Hepatocyte (in vitro differentiated cells): ENCODE measurements at places on chromosomes 7 and 10. TPM values are rescaled to one million over a fixed set of nuclear protein-coding genes. Genes with fewer than 3 reads are reported as not detected.

DNA sequence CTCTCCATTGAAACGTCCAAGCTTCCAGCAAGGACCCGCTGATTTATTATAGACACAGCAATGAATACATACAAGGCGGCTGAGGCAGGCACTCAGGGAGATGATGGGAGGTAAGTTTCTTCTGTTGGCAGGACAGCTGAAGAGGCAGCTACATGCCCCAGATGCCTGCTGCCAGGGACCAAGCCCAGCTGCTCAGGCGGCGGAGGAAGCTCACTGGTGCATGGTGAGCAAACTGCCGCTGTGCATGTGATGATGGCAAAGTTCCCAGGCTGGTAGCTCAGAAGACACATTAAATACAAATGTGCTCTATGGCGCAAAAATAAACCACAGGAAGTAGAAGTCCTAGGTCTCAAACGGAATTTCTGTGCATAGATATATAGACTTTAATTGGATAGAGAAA is 2.3 kb downstream of the DNTT start:
- DNase-seq = no peak

DNA sequence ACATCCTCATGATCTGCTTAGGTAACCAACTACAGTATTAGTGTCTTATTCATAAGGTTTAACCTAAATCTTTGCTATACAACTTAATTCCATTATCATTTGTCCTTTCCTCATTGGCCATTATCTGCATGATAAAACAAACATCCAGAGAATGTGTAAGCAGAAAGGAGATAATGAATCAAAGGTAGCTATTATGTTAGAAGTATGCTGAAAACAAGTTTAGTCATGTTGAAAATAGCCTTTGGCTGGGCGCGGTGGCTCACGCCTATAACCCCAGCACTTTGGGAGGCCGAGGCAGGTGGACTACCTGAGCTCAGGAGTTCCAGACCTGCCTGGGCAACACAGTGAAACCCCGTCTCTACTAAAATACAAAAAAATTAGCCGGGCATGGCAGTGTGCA is 78.2 kb downstream of the NT5C2 start:
- DNase-seq = no peak

DNA sequence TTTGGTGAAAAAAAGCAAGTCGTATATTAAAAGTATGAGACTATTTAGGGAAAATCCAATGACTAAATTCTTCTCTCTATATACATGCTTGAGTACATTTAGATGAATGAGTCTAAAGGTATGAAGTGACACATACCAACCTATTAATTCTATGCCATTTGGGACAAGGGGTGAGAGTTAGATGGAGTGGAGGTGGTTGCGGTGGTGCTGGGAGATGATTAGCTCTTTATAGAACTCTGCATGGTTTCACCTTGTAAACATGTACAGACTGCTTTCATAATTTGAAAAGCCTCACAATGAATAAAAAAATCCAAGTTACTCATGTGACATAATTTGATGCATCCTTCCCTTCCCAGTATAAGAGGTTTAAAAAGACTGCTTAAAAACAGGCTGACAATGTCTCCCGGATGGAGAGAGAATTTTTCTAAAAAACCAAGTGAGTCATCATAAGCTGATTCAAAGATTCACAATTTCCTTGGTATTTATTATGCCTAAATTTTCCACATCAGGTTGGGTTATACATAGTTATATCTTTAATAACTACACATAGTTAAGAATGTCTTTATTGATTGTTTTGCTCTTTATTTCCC is 572.8 kb downstream of the REEP3 start:
- no peak for DNase-seq

IFIT1B gene
- total RNA-seq = not detected in 2 replicates

DNA sequence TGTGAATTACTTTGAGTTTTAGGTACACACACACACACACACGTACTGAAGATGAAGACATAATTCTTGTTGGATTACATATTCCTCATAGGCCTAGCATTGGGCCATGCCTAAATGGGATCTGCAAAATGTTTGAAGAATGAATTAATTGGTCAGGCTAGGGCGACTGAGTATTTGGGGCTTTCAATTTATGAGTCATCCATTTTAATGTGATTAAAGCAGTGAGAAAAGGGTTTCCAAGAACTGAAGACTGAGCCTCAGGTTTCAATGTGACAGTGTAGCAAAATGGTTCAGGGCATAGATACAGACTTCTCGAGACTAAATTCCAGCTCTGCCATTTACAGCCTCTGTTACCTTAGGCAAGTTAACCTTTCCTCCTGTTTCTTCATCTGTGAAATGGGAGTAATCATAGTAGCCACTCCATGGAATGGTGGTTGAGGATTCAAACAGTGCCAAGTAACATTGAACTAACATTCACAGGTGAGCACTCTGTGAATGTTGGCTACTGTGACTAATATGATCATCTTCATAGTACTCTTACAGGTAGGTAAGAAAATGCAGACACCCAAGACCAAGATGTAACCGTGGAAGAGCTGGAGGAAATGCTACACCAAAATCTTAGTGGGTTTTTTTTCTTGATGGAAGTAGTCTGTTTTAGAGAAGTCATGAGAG is 7.6 kb downstream of the BPGM start:
- no peak for DNase-seq

DNA sequence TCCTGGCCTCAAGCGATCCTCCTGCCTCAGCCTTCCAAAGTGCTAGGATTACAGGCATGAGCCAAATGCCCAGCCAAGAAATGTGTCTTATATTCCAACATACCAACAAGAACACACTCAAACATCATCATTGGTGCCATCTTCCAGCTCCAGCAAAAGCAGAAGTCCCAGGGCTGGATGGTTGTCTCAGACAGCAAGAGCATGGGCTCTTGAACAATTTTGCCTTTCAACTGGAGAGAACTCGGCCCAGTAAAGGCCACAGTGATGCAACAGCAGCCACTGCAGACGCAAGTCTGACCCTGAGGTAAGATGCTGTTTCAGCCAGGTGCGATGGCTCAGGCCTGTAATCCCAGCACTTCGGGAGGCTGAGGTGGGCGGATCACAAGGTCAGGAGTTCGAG is 52.8 kb upstream of the NFE2L3 start:
- no peak for DNase-seq

WIPF3 gene
- total RNA-seq = 1.8 and 2.4 TPM in 2 replicates

DNA sequence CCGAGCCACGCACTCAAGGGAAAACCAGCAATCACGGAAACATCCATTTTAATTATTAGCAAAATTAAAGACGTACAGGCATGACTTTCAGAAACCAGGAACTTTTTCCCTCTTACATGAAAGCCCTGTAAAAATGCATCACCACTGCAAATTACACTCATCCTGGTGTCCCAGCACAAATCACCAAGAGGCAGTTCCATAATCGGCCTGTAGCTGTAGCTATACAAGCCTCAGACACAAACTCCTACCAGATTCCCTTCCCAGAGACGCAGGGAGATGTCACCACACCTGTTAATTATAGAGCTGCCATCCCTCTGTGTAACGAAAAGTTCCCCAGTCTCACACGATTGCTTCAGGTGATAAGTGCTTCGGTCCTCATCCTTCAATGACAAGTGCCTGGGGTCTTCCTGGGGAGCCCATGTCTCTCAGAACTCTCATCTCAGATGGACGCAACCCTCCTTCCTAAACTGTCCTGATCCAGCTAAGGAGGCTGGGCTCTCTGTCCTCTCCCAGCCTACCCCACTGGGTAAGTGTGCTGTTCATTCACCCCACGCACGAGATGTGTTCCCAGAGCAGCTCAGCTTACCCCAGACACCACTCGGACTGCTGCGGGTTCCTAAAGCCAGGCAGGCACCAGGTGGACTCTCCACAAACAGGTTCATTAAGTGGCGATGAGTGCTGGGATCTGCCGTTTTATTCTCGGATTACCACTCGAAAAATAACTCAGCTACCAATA is 5.9 kb downstream of the FGFR2 start:
- no peak for DNase-seq

NKX6-2 gene
- 0.03 and 0.04 TPM in 2 replicates for total RNA-seq

- peak; percentile 18 for DNase-seq
Measured at GRCh38 chr7:149884016-149884415, 10.2 kb downstream of the ATP6V0E2 start.

DNA sequence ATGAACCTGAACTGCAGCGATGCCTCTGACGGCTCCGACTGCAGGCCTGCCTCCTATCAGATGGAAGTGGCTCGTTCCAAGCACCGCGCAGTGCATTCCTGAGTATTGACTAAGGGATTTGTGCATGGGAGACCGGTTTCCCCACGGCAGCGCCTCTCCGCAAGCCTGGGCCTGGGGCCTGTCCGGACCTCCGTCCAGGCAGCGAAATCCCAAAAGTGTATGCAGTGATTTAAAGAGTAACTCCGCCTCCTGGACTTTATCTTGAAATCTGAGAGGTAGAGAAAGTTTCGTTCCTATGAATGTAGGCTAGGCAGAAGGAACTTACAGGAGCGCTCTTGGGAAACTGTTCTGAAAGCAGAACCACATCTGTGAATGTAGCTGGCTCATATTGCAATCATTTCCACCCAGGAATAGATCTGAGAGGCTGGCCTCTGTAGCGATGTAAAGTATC is 106.2 kb upstream of the CELF2 start:
- DNase-seq = peak; percentile 88

- peak; percentile 13 for DNase-seq
Measured at GRCh38 chr10:26859241-26860101, 1.3 kb downstream of the ABI1 start.

GRCh38 chr10:95832216-95833041 is 75.3 kb upstream of the CC2D2B start:
- DNase-seq = no peak

- DNase-seq = no peak
Measured at GRCh38 chr10:3404381-3404780, 231.8 kb upstream of the PITRM1 start.
